Muscle of back (tissue), 13 donors: ENCODE measurements at places on chromosomes 5 and 9.

DNA sequence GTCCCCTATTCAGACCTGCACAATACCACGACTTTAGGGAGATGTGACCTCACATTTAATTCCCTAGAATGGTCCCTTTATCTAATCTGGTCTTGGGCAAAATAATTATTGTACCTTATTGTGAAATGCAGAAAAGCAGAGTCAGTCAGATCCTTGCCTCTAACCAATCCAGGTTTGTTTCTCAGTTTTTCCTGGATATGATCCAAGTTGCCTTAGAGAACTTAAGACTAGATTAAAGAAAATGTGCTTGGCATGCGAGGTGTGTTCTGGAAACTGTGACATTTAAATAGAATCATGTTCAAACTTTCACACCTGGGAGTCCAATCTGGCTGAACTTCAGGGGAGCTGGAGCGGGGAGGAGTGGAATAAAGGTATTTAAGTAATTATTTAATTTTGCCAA, 696.2 kb downstream of the DNAH5 start:
- no peak for DNase-seq

GRCh38 chr9:124779368-124780059, 2.6 kb downstream of the OLFML2A start:
- DNase-seq, result peak; percentile 89

DNA sequence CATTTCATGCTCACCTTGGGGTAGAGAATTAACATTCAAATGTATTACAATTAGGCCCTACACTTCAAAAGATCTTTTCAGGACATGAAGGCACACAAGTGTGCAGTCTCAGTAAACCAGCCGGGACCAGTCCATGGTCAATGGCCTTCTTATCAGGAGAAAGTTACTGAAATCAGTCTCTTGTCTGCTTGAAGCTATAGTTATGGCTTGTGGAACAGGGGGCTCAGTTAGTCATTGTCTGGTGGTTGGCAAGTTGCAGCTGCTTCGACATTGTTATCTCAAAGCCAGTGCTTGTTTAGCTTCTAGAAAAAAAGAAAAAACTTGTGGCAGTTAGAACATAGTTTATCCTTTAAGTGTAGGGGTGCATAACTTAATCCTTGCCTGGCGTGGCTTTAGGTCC, 213.1 kb upstream of the ACO1 start:
- DNase-seq, result no peak

- DNase-seq, result no peak
Measured at GRCh38 chr5:31481531-31482165, 50.2 kb downstream of the DROSHA start.

GRCh38 chr9:109708451-109708945, 71.5 kb upstream of the PALM2AKAP2 start:
- DNase-seq, result peak; percentile 78

DNA sequence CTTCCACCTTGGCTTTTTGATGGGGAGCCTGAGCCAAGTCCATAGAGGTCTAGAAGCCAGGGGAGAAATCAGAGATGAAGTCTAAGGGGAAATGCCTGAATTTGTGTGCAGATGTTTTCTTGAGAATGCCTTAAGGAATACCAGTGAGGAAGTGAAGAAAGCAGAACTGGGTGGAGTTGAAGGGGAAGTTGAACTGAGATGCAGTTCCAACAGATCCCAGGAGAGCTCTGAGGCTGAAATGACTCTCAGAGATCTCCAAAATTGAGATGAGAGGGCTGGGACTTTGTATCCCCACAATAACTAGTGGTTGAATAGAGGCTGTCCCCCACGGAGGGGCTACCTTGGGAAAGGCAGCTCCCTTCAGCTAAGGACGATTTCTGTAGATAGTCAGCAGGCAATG, 197.1 kb downstream of the ZNF462 start:
- DNase-seq, result no peak

DNA sequence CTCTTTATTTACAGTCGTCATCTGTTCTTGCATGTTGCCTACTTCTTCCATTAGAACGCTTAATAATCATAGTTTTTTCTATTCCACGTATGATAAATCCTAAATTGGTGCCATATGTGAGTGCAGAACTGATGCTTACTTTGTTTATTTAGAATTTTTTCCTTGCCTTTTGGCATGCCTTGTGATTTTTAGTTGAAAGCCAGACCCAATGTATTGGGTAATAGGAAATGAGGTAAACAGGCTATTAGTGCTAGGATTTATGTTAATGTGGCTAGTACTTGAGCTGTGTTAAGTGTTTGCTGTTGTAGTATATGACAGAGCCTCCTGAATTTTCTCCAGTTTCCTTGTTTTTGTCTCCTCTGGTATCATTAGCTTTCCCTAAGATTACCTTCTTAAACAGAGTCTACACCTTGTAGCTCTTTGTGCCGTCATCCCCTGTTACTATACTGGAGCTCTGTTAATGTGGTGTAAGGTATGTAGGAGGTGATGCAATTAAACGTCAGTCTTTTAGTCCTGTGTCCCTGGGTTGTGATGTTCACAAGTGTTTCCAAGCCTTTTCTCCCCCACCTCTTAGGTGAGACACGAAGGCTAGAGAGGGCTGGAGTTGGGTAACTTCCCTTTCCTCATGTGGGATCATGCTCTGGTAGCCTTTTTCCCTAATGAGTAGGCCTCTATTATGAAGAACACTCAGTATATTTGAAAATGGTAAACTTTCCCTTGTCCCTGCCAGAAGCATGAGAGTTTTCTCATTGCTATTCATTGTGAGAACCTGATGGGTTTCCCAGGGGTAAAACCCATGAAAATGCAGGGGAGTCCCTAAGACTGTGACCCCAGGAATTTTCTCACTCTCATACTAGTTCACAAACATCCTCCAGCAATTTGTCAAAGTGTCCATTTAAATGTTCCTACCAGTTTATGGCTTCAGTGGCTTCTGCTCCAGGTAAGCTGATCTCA, 21.2 kb downstream of the SPATA31D3 start:
- no peak for DNase-seq

- no peak for DNase-seq
Measured at GRCh38 chr9:96189995-96190394, 112.0 kb downstream of the HSD17B3 start.

GRCh38 chr5:371811-372555, 50.5 kb downstream of the AHRR start:
- no peak for DNase-seq

GRCh38 chr9:23232831-23233230, 593.2 kb downstream of the ELAVL2 start:
- no peak for DNase-seq

- no peak for DNase-seq
Measured at GRCh38 chr5:58284886-58285285, 175.0 kb downstream of the PLK2 start.

DNA sequence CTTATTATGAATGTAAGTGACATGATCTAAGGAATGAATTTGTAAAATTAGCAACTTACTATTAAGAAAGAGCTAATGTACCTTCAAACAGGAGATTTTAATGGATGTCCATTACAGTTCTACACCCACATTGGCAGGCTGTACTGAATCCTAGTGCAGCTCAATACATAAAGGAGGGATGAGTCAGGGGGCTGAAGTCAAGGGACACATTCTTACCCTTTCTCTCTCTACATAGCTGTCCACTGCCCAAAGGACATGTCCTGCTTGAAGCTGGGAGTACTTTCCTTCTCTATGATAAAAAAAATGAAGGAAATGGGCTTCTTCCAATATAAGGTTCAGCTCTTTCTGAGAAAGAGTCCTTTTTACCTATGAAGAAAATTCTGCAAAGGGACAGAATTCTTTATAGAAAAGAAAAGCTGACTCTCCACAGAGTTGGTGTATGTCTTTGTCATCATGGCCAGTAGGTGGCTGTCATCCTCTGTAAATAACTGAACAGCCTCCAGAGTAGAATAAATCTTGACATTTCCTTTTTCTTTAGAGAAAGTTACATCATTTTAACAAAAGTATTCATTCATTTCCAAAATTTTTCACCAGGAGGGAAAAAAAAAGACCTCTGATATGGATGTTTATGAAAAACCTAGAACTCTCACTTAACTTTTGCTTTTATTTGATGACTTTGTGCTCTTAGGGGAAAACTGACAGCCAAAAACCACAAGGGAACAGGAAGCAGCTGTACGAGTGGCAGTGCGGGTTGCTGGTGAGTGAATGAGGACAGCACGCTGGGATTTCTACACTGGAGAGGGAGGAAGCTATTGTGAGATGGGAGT, 13.1 kb upstream of the IFNA14 start:
- DNase-seq, result peak; percentile 7

DNA sequence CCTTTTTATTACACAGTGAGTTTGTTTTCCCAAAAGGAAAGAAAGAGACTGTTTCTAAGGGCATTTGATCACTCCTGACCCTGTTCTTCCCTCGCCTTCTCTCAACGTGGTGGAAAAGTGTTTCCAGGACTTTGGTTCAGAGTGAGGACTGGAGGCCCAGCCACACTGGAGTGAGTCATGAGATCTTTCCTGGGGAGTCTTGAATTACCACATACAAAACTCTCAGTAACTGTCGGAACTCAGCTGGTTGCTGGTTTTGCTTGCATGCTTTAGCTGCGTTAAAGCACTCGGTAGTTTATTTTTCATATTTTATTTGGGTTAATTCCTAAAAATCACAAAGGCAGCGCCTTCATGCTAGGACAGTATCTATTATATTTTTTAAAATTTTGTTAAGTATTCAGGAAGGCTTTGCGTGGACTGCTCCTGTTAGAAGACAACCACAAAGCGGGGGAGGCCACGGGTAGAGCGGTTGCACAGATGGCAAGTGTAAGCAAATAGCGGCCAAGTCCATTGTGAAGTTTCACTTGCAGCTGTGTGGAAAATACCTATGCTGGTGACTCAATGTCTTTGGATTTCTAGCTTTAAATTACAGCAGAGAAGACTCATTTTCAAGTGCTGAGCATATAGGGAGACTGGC, 77.7 kb downstream of the ARSB start:
- DNase-seq, result peak; percentile 93

DNA sequence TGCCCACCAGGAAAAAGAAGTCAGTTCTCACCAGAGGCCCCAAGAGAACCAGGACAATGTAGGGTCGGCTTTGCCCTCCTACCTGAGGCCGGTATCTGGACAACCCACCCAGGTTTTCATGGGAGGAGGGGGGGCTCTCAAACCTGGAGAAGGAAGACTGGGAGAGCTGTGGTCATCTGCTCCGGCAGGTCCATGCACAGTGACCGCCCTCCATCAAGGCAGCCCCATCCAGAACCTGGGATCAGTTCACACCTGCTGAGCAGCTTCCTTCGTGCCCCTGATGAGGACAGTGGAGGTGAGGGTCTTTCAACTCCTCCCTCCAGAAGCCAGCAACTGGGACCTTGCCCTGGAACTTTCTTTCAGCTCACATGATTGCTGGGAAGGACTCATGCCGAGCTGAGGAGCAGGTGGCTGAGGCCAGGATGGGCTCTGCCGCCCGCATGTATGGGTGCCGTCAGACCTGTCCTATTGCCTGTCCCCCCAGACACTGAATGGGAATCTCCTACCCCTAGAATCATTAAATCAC, 20.8 kb upstream of the FIBCD1 start:
- no peak for DNase-seq

DNA sequence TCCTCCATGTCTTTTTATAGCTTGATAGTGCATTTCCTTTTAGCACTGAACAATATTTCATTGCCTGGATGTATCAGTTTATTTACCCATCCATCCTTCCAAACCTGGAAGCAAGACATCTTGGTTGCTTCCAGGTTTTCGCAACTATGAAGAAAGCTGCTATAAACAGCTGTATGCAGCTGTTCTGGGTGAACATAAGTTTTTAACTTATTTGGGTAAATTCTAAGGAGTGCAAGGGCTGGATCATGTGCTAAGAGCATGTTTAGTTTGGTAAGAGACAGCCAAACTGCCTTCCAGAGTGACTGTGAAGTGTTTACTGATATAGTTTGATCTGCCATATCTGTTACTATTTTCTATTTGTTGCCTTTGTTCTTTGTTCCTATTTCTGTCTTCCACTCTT, 58.5 kb downstream of the CSF2 start:
- no peak for DNase-seq
